ENCODE measurements at places on chromosomes 11 and 22.

DNA sequence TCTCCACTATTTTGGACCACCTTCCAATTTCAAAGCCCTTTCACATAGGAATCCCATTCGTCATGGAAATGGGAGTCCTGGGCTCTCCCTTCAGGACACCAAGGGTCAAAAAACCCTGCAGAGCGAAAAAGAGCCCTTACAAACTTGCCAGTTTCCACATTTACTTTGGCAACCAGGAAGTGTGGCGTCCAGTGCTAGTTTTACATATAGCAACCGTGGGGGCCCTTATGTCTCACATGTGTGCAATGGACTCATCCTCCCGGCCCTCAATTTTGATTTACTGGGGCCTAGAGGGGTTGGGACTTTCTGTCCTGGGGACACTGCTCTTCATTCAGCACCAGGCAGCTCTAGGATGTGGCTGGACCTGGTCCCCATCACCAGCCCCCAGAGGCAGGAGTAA is 33.7 kb downstream of the DAGLA start:
- DNase-seq = no peak

- DNase-seq = no peak
These were observed 62.8 kb upstream of the CAPRIN1 start for GRCh38 chr11:33988586-33989370.

DNA sequence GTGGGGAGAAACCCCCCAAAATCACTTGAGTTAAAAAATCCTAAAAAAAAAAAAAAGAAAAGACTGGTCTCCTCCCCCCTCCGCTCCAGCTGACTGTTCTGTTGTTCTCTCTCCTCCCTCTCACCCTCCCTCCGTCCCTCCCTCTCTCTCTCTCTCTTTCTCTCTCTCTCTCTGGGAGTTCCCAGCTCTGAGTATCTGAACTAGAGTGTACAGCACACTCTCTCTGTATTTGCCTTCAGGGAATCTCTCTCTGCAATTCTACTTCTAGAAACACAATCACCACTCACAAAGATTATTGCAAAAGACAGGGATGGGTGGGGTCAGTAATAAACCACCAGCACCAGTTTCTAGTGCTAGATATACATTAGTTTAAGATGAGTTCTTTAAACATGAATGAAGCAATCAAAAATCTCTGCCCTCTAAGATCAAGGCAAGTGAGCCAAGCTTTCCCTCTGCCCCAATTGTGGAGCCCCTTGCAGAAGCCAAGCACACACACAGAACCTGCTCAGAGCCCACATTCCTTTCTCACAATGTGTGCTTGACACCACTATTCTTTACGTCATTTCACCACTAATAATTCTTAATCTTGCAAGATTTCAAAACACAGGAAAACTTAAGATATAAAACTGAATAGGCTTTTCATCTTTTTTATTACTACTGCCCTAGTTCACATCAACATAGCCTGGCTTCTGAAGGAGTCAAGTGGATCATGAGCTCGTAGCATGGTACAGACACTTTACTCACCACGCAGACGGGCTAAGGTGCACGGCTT is 133.5 kb downstream of the RBFOX2 start:
- no peak for DNase-seq

GRCh38 chr11:10617551-10617950 is 49.1 kb upstream of the LYVE1 start:
- DNase-seq = no peak

- no peak for DNase-seq
These were observed 346.1 kb upstream of the DDI1 start for GRCh38 chr11:103690356-103690755.

DNA sequence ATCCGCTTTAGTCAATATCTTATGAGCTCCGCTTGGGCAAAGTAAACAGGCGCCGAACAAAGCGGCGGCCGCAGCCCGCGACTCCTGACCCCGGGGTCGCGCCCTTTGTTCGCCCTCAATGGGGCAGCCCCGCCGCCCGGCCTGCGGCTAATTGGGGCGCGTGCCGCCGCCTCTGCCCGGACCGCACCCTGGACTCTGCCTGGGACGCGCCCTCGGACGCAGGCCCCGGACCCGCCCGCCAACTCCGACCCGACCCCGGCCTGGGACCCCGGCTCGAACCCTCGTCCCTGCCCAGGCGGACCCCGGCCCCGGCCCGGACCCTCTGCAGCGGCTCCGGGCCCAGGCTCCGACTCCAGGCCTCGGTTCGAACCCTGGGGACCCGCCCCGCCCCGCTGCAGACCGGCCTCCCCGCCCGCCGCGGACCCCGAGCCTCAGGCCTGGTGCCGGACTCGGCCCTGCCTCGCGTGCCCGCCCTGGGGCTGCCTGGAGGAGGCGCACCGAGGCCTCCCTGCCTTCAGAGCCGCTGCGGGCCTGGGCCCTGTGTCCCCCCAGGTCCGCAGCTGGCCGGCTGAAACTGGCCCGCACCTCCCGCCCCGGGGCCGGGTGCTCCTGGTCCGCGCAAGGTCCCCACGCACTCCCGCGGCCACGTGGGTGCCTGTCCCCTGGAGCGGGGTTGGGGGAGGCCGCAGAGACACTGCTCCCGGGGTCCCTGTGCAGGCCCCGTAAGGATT is 84.7 kb upstream of the WNT7B start:
- no peak for DNase-seq

- DNase-seq = no peak
These were observed 10.4 kb downstream of the GNAZ start for GRCh38 chr22:23080613-23081290.
